ENCODE measurements at places on chromosomes 7 and 10. TPM values are rescaled to one million over a fixed set of nuclear protein-coding genes. Genes with fewer than 3 reads are reported as not detected.

GRCh38 chr10:21954690-21955089 lies 48.8 kb downstream of the DNAJC1 start:
- no peak for DNase-seq

- peak; percentile 56 for DNase-seq
Observed at GRCh38 chr7:64463636-64464375, 99.1 kb downstream of the ZNF680 start.

DNA sequence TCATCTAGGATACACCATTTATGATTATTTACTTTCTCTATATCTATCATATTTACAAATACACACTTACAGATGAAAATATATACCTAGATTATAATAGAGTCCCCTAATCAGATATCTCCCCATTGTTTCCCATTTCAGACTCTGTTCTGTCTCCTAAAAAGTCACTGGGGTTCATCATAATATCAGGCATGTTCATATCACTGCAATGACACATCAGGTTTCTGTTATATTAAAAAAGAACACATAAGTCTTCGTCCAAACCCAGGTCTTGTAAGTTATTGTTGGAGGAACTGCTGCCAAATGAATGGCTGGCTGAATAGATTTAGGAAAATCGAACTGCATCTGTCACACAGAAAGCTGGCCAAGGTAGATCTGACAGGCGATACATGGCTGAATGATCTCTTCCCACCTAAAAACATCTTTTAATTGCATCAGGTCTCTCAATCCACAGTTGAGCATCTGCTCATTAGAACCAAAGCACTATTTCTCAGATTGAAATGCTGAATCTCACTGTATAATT lies 178.7 kb downstream of the CACNA2D1 start:
- no peak for DNase-seq

DNA sequence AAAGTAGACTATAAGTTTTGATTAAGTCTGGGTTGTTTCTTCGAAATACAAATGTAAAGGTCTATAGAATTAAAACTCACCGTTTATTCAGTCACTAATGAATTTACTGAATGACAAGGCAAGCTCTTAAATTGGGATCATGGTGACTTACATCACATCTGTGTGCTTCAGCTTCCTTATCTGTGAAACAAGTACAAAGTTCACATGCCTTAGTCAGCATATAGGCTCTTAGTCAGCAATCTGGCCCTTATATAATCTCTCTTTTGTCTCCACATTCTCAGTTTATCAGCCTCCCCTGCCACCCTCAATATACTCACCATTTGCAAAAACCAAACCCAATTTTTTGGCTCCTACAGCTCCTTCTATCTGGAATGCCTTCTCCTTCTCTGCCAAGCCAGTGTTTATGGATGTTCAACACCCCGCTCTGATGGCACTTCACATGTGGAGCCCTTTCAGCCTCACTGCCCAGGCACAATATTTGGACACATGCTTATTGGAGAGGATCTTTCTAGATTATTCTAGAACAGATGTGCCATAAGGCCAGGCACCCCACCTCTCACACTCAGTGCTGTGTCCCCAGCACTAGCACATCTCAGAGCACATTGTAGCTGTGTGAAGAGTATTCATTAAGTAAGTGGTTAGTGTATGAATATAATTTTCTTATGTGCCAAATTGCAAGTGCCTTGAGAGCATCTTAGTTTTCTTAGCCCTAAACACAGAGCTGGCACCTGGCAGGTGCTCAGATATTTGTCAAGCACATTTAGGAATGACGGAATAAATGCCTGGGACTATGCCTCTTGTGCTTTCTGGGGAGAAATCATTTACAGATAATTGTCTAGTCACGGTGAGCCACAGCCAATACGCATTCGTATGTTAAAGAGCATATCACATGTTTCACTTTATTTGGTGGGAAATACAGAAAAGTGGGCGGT lies 9.8 kb upstream of the LAMB1 start:
- peak; percentile 72 for DNase-seq

GIMAP4 gene
- total RNA-seq: not detected

PIK3CG gene
- total RNA-seq: 0.82 TPM

MEOX2 gene
- not detected for total RNA-seq

Data from astrocyte (in vitro differentiated cells and primary cell).